ENCODE measurements at places on chromosomes 3 and 15.

DNA sequence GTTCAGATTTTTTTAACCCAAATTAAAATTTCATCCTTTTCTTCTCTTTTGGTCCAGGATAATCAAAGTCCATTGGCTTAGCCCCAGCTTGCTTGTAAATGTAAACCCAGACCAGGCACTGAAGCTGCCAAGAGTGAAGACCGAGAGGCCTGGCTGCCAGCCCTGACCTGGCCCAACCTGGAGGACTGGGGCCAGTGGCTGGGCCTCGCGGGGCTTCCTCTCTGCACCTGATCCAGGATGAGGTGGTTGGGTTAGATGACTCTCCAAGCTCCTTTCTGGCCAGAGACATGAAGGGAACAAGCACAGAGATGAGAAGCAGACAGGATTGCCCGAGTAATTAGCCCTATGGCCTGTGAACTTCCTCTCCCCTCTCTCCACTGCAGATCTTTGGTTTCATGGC, 50.6 kb downstream of the CMTM6 start:
- DNase-seq, result no peak

- DNase-seq, result no peak
Observed at GRCh38 chr3:172557515-172558220, 34.4 kb upstream of the TNFSF10 start.

DNA sequence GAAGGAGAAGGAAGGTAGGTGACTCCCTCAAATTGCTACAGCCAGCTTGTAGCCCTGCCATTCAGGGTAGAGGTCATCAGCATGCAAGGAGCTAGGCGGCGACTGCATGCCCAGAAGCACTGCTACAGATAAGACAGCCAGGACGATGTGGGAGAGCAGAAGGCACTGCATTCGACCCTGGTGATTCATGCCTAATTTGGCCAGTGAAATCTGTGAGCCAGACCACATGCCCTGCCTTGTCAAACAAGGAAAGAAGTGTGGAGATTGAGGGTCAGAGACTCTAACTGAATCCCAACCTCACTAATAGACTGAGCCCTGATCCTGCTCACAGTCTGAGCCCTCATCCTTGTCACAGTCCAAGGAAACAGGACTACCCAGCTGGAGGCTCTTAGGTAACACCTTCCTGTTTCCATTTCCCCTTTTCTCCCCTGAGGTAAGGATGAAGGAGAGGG, 86.6 kb downstream of the LINGO1 start:
- peak; percentile 90 for DNase-seq

DNA sequence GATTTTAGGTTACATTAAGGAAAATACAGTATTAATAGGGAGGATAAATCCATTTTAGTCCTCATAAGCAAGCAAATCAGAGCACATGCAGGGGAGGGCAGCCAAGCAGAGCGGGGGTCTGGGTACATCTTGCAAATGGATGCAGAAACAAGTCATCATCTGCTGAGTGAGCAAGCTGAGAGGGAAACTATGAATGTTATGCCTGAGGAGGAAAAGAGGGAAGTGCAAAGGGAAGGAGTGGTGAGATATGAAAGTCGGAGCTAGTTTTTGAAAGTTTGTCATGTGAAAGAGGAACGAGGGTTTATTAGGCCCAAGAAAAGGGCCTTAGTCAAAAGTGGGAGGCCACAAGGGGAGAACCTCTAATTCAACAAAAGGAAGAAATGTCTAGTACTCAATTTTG, 15.4 kb downstream of the PTX3 start:
- no peak for DNase-seq

DNA sequence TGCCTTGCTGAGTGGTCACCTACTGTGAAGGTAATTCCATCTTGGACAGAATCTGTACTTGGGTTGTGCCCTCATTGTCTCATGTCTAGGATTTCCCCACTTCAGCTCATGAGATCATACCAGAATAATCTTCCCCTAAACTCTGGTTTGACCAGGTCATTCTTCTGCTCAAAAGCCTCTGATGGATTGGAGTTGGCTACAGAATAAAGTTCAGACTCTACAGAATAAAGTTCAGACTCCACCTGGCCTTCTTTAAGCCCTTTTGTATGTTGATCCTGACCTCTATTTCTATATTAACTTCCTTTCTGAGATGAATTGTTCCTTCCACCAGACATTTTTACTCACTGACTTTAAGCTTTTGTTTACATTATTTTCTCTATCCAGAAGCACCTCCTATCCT, 6.4 kb upstream of the GLCE start:
- DNase-seq, result no peak

DNA sequence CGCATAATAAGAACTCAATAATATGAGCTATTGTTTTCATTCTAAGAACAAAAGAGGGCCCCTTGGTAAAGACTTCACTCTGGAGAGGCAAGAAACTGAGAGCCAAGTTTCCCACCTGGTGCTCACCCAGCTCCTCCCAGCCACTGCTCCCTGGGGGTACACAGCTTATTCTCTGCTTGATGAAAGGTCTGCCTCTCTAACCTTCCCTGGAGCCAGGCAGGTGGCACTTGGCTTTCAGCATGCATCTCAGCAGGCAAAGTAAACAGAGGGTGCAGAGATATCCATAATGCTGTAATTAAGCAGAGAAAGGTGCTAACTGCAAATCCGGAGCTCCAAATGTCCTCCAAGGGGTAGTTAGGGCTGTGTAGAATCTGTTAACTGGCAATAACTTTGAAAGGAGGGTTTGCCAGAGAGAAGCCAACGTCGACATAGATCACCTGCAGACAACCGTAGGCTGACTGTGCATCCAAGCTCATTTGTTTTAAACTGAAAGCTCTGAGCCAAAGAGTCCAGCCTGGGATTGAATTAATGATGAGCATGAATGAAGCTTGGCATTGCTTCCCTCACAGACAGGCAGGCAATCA, 159.6 kb upstream of the PROK2 start:
- DNase-seq, result no peak

- no peak for DNase-seq
Observed at GRCh38 chr3:181567311-181568075, 144.2 kb upstream of the SOX2 start.

DNA sequence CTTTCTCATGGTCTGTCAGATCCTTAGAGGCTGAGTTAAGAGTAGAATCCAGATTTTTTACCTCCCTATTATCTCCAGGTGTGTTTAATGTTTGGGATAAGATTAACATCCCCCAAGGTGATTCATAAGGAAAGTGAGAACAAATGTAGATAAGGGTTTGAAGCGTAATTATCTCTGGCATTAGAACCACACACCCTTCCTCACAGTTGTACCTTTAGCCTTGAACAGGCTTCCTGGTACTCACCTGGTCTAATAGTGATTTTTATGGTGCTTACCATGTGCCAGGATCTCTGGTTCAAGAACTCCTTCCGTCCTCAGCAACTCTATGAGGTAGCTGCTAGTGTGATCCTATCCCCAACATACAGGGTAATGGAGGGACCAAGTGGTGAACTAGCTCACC, 27.7 kb downstream of the SEMA6D start:
- no peak for DNase-seq

- DNase-seq, result peak; percentile 84
Observed at GRCh38 chr3:16069149-16069922, 105.1 kb upstream of the GALNT15 start.

- DNase-seq, result no peak
Observed at GRCh38 chr3:77283108-77283507, 243.2 kb downstream of the ROBO2 start.

DNA sequence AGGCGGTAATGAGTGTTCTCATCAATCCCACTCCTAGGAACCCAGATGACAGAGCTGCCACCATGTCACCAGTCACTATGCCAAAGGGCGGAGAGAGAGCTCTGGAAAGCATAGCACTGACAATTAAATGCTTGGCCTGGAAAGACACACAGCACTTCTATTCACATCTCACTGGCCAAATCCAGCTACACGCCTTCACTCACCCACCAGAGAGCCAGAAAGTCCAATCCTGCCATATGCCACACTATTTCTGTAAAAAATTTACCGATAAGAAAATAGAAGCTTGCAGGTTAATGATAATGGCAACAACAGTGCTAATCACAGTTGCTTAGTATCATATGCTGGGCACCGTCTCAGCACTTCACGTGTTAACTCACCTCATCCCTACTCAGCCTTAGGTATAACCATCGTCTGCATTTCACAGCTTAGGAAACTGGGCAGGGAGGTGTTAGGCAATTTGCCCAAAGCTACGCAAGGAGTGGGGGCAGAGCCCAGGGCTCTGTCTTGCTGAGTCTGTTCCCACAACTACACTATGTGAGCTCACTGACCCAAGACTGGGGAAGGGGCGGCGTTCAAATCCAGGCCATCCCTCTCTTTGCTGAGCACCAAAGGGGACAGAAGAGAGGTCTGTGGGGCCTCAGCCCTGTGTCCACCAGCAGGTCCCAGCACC, 16.5 kb downstream of the KLHL25 start:
- no peak for DNase-seq

GRCh38 chr15:31459400-31459748, 132.7 kb downstream of the KLF13 start:
- DNase-seq, result no peak

DNA sequence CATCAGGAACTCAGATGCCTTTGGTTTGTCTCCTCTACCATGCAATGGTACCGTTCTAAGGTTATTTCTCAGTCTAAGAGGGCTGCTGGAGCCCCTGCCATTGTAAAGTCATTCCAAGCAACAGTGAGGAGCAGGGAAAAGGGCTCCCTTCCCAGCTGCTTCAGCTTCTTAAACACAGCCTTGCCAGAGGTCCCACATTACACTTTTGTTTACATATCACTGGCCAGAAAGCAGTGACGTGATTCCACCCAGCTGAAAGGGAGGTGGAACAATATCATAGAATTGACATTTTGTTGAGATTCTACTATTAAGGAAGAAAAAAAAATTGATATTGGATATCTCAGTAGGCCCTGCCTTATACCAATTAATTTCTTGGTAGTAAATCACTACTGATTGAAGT, 194.6 kb downstream of the SUCLG2 start:
- DNase-seq, result peak; percentile 16

GRCh38 chr3:157958457-157958856, 147.8 kb downstream of the SHOX2 start:
- no peak for DNase-seq

GRCh38 chr15:43376017-43376705, 5.3 kb downstream of the TUBGCP4 start:
- peak; percentile 48 for DNase-seq

DNA sequence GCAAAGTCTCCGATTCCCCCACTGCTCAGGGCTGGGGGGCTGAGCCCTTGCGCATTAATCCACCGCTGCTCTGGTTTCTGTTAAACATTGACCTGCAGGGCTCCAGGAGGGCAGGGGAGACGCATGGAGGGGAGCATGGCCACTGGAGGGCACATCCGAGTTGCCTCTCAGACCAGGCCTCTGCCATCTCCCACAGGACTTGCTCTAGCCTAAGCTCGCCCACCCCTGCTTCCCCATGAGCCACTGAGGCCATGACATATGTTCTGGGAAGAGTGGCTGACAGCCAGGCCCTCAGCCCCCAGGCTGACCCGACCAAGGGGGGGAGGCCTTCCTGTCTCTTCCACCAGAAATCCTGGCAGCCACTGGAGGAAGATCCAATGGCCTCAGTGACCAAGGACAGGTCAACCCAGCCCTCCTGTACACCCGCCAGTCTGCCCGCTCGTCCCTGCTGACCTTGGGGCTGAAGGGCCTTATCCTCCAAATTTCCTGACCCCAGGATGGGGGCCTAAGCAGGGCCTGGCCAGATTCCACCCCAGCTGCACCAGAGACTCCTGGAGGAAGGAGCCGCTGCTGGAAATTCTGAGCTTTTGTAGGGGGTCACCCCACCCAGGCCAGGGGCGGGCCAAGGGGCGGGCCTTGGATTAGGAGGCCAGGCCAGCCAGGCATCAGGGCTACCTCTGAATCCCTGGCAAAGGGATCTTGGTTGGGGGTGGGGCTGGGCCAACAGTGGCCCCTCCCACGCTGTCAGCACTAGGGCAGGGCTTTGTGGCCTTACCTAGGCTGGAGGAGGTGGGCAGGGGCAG, at the start of gene HYAL1:
TSS of gene HYAL1 (minus strand) at position 562 of the 803 bp plus-strand sequence. CDS start 618 bp downstream, outside the sequence.
- DNase-seq, result no peak

DNA sequence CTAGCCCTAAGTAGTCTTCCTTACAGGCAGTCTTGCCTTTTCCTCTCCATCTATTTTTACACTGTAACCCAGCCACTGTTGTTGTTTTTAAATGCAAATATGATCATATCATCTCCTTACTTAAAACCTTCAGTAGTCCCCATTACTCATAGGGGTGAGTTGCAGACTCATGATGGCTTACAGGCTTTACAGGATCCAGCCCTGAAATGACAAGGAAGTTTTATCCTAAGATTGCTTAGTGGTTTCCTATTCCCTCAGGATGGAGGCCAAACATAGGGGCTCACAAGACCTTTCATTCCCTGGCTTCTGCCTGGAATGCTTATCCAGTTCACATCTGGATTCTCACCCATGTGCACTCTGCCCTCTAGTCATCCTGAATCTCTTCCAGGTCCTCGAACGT, 27.7 kb upstream of the PCOLCE2 start:
- DNase-seq, result no peak

- DNase-seq, result no peak
Observed at GRCh38 chr15:68567345-68567744, 11.4 kb upstream of the CORO2B start.

GRCh38 chr3:43028001-43028400, 48.9 kb downstream of the GASK1A start:
- DNase-seq, result no peak

DNA sequence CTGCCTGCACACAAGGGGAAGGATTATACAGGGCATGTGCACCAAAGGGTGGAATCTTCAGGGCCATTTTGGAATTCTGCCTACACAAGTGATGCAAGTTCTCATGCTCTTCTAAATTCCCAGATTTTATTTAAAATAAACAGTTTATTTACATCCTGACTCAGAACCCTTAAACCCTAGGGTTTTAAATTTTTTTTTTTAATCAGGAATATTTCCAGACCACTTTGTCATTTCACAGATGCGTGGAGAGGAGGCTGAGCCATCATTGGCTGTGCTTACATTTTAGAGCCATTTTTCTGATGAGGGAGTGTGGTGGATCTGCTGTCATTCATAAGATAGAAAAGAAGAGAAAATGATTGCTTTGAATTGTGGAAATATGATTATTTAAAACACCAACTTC, 65.2 kb upstream of the MNS1 start:
- no peak for DNase-seq

GRCh38 chr15:67163180-67163579, 91.3 kb downstream of the AAGAB start:
- no peak for DNase-seq

- DNase-seq, result no peak
Observed at GRCh38 chr3:48187579-48188265, 495 bp downstream of the CDC25A start.

GRCh38 chr15:101128221-101129015, 123.4 kb downstream of the CHSY1 start:
- peak; percentile 92 for DNase-seq

- DNase-seq, result no peak
Observed at GRCh38 chr15:26537663-26538062, 235.2 kb downstream of the GABRB3 start.

Data from brain microvascular endothelial cell (primary cell).